NCI-H2029 treated with DMSO at 0.1 percent for 48 hours (cell line): ENCODE measurements at places on chromosomes 12 and 14.

GRCh38 chr12:40980427-40980961 lies 207.6 kb upstream of the PDZRN4 start:
- no peak for DNase-seq

- no peak for DNase-seq
Observed at GRCh38 chr12:51480978-51481377, 56.3 kb downstream of the SLC4A8 start.

DNA sequence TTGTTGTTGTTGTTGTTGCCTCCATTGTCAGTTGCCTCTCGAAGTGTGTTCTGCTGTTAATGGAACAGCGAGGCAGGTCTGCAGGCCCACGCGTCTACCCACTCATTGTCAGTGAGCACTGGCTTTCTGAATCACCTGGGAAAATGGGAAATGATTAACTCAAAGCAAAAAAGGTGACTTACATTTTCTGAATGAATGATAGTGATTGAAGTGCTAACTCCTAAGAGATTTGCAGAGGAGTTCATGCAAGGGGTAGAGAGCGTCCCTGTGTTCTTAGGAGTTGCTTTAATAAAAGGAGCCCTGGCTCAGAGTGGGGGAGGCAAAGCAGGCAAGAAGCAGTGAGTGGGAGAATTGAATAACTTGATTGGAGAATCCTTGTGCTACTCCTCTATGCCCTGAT lies 177.6 kb downstream of the CAND1 start:
- no peak for DNase-seq

DNA sequence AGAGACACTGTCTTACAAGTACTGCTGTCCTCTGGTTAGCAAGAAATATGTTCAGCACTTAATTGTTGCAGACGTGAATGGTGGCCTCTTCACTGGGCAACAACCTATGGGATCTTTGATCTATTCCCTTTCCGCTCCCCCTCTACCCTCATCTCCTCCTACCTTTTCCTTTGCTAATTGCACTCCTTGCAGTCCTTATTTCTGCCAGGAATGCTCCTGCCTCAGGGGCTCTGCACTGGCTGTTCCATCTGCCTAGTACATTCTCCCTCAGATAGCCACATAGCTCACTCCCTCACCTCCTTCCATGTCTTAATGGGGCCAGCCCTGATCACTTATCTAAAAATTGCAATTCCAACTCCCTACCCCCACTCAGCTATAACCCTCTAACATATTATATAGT lies 4.5 kb upstream of the NFYB start:
- no peak for DNase-seq

DNA sequence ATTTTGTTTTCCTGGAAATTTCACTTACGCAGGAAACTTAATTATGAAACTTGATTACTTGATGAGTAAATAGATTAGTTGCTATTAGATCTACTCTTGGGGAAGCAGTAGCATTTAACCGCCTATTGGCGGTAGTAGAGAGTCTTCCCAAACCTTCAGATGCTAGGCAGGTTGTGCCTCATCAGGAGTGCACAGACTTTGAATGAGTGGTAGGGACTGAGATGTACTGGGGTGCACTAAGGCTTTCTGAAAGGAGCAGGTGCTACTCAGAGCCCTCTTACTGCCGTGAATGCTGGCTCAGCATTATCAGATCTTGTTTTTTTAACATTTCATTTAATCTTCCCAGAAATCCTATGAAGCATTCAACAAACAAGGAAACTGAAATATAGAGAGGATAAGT lies 7.7 kb downstream of the GATC start:
- peak; percentile 8 for DNase-seq

- DNase-seq, result no peak
Observed at GRCh38 chr12:62683776-62684569, 217.3 kb downstream of the MON2 start.
